A549 treated with DMSO at 1 μM for 4 hours (cell line): ENCODE measurements at places on chromosomes 1 and 21. TPM values are rescaled to one million over a fixed set of nuclear protein-coding genes. Genes with fewer than 3 reads are reported as not detected.

APP gene
- 266 to 306 TPM (median 294 TPM) in 5 replicates for total RNA-seq

SUSD4 gene
- total RNA-seq = 0.34 to 1.2 TPM (median 0.73 TPM) in 5 replicates

PPM1J gene
- 1.1 to 1.9 TPM (median 1.4 TPM) in 5 replicates for total RNA-seq

APCS gene
- total RNA-seq = not detected in 5 replicates

MCOLN3 gene
- 3.4 to 4.5 TPM (median 4.0 TPM) in 5 replicates for total RNA-seq

VN1R5 gene
- total RNA-seq = not detected in 5 replicates
